ENCODE measurements at places on chromosomes 1 and 21.

GRCh38 chr1:59107516-59107915 is 189.4 kb upstream of the FGGY start:
- no peak for DNase-seq

DNA sequence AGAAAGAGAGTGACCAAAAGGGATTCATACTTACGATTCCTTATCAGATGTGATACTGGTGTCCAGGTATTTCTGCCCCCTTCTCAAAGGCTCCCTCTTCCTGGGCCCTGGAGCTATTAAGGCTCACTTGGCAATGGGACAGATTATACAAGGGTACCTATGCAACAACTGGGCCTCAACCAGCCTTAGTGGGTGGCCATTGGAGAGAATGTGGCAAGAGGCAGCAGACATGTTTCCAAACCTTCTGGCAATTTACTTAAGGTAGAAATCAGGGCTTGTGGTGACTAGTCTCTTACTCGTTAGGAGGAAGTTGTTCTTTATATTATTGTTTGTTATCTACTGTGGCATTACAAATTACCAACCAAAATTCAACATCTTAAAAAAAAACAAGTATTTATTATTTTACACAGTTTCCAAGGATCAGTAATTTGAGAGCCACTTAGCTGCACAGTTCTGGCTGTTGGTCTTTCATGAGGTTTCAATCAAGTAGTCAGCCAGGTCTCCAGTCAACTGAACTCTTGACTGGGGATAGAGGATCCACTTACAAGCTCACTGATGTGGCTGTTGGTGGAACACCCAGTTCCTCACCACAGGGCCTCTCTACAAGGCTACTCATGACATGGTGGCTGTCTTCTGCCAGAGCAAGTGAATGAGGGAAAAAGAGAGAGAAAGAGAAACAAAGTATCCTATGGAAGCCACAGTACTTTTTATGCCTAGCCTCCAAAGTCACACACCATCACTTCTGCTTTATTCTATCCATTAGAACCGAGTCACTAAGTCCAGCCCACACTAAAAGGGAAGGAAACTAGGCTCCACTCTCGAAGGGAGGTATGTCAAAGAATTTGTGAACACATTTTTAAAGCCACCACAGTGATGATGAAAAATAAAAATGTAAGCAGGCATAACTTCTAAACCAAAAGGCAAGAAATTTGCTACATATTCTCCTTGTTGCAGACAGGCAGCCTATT is 10.7 kb downstream of the ZNF648 start:
- peak; percentile 40 for DNase-seq

DNA sequence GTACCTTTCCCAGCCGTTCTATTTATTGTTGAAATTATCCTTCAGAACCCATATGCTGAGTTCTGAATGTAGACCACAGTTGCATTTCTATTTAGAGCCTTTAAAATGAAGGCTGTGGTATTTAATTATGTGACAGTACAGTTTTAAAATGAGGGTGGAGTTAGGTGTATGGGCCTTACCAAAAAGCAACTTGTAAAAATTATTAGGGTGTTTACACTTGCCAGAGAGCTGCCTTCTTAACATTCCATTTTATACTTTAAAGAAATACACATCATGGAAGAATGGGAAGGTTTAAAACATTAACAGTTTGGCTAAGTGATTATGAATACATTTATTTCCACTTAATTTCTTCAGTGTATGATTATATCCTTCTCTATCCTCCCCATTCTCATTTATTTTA is 75.7 kb downstream of the RASAL2 start:
- no peak for DNase-seq

GRCh38 chr1:177341773-177342172 is 171.0 kb downstream of the BRINP2 start:
- no peak for DNase-seq

GRCh38 chr1:217494767-217495166 is 136.1 kb downstream of the GPATCH2 start:
- DNase-seq, result no peak

DNA sequence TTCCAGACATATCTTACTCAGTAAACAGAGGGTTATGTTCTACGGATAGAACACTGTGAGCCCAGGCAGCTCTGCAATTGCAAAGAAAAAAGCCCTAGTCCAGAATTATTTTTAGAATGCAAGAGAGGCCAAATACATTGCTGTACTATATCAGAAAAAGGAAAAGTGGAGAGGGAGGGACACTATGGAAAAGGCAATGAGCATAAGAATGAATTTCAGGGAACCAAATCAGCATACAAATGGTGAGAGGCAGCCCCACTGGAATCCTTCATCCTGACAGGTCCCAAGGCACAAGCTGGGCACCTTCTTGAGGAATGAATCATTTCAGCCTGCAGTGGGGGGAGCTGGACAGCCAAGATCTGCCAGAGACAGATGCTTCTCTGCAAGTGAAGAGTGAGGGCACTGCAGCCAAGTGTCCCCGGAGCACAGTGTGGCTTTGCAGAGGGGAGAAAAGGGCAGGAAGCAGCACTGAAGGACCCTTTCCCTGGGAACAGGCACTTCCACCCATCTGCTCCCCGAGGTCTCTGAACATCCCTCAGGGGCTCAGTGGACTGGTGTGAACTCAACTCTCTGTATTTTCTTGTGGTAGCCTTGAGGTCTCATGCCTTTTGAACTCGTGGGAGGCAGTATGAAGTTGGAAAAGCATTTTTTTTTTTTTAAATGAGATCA is 115.6 kb downstream of the XCL2 start:
- no peak for DNase-seq

DNA sequence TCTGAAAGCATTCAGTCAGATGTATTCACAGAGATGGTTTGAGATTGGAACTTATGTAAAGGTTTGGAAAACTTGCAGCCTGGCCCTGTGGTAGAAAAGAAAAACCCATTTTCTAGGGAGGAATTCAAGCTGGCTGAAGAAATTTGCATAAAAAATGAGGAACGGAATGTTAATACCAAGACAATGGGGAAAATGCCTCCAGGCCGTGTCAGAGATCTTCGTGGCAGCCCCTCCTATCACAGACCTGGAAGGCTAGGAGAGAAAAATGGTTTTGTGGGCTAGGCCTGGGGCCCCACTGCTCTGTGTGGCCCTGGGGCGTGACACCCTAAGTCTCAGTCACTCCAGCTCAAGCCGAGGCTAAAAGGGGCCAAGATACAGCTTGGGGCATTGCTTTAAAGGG is 26.7 kb downstream of the NME7 start:
- no peak for DNase-seq

GRCh38 chr1:201884425-201884824 is 4.3 kb upstream of the SHISA4 start:
- DNase-seq, result no peak

DNA sequence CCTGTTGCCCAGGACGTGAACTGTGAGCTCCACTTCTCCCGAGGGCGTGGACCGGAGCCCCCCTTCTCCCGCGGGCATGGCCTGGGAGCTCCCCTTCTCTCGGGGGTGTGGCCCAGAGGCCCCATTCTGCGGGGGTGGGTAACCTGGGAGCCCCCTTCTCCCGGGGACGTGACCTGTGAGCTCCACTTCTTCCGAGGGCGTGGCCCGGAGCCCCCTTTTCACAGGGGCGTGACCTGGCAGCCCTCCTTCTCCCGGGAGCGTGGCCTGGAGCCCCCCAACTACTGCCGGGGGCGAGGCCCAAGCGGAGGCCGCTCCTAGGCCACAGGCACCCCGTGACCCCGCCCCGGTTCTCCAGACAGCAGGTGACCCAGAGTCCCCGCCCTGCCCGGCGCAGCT is 320 bp downstream of the C1orf174 start:
- DNase-seq, result no peak

- DNase-seq, result no peak
Measured at GRCh38 chr1:235206533-235207208, 45.6 kb upstream of the RBM34 start.

- no peak for DNase-seq
Measured at GRCh38 chr1:200665861-200666260, 3.8 kb downstream of the DDX59 start.

All from inflammatory macrophage treated with lipopolysaccharide for 4 hours (primary cell).